ENCODE measurements at places on chromosomes 1 and 21. TPM values are rescaled to one million over a fixed set of nuclear protein-coding genes. Genes with fewer than 3 reads are reported as not detected.

The PDIK1L gene
- total RNA-seq: 11.7 TPM

GRCh38 chr1:48807554-48808260, 31.0 kb upstream of the BEND5 start:
- no peak for DNase-seq

DNA sequence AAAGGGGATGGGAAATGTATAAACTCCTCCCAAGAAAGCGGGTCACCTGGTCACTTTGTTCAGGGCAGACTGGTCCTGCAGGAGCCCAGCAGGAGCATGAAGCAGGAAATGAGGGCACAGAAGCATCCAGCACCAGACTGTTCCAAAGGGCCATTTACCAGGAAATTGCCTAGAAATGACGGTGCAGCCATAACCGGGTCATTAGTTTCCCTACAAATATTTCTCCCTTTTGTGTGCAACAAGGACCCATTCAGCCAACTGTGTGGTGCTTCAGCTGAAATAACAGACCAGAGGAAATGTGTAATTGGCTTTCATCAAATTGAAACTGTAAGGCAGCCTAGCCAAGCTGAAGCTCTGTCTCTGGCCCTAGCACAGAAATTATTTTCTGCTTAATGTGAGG, 7.6 kb upstream of the CTTNBP2NL start:
- DNase-seq: no peak

DNA sequence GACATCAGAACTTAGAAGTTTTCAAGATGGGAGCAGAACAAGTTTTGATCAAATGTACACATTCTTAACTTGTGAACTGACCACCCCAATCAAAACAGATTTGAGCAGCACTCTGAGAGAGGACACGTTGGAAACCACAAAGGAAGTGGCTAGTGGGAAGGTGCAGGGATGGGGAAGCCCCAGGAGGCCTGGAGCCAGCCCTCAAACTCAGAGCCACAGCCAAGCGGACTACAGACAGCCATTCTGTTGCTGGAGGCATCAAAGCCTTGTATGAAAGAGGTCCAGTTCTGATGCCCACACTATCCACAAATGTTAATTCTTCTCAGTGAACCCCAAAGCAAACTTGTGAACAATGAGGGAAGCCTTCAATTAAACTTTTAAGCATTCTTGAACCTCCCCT, 143.6 kb upstream of the RAB4A start:
- DNase-seq: peak; percentile 73

DNA sequence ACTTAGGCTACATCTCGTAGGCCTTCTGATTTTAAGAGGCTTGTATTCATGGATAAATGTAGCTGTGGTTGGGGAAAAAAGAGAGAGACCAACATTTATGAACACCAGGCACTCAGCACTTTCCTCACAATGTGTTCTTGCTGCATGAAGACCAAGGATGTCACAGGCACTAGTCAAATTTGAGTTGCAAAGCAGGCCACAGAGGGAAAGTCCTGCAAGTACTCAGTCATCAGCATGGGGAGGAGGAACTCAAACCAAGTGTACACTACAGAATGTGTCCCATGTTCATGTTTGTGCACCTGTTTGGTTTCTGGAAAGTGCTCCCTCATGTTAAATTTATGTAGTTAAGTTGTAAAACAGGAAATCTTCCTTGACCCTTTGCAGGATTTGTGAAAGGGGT, 8.7 kb upstream of the MAP3K7CL start:
- no peak for DNase-seq

GRCh38 chr1:91584878-91585277, 84.2 kb downstream of the CDC7 start:
- no peak for DNase-seq

GRCh38 chr21:23152130-23152529, 2153.9 kb downstream of the NCAM2 start:
- no peak for DNase-seq

The CLCA1 gene
- not detected for total RNA-seq

The LAD1 gene
- total RNA-seq: not detected

DNA sequence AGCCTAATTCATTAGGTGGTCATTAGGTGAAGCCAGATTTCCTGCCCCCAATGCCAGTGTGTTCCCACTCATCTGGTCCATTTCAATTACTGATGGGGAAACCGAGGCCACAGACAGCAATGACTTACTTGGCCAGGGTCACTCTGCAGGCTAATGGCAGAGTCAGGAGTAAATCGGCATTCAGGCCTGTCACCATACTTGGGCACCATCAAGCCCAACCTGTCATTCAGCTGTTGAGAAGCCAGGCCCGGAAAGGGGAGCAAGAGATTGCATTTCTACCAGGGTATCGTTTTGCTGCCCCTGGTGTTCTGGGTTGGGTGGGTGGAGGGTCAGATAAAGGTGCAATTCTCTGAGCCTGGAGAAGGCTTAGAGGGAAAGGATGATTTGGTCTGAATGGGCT, 8.0 kb upstream of the TMEM61 start:
- no peak for DNase-seq

DNA sequence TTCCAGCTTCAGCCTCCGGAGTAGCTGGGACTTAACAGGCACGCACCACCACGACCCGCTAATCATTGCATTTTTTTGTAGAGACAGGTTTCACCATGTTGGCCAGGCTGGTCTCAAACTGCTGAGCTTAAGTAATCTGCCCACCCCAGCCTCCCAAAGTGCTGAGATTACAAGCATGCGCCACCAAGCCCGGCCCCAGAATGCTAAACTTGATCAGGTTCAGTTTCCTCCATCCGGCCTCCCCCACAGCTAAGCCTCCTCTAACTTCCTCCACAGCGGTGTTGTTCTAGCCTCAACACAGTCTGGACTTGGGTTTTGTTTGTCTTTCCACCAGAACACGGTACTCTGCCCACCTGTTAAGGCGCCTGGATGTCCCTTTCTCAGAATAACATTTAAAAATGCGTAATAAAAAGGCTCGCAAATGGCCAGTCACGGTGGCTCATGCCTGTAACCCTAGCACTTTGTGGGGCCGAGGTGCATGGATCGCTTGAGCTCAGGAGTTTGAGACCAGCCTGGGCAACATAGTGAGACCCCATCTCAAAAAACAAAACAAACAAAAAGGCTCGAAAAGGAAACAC, 2.4 kb downstream of the PARP1 start:
- peak; percentile 50 for DNase-seq

The EDN2 gene
- total RNA-seq: not detected

DNA sequence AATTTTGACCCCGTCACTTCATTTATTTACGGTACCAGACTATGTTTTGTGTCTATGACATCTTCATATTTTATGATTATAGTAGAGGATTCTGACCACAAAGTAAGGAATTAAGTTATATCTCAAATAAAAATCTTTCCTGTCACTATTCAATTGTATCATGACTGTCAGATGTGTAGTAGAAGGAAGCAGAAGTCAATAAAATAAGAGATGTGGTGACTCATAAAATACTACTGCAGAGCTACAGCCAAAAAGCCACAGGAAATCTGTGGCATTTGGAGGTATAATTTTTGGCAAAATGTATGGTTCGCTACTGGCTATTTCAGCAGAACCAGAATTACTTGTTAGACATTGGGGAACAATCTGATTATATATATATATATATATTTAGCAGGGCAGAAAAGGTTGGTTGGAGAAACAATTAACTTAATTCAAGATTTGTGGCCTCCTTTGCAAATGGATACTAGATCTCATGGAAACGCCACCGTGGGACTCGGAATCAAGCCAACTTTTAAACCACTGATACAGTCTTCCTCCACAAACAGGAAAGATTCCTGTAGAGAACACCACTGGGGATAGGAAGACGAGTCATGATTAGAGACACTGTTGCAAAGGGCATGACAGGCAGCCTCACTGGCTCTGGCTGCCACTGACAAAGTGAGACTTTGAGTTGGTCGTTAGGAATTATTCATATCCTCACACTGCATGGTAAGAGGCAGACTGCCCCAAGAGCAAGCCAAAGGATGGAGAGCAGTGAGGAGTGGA, 5.1 kb downstream of the FCRL2 start:
- DNase-seq: no peak

- no peak for DNase-seq
Measured at GRCh38 chr21:40595806-40596205, 251.2 kb downstream of the DSCAM start.

DNA sequence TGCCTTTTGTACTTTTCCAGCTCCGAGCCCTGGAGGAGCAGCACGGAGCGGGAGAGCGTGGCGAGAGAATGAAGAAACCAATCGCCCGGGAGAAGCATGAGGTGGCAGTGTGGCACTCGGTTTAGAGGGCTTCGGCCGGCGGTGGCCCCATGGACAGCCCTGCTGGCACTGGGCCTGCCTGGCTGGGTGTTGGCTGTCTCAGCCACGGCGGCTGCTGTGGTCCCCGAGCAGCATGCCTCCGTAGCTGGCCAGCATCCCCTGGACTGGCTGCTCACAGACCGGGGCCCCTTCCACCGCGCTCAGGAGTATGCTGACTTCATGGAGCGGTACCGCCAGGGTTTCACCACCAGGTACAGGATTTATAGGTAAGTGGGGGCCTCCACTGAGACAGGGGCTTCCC, 59.0 kb downstream of the BRINP2 start:
- DNase-seq: no peak

The TSNAX gene
- total RNA-seq: 38.0 TPM

DNA sequence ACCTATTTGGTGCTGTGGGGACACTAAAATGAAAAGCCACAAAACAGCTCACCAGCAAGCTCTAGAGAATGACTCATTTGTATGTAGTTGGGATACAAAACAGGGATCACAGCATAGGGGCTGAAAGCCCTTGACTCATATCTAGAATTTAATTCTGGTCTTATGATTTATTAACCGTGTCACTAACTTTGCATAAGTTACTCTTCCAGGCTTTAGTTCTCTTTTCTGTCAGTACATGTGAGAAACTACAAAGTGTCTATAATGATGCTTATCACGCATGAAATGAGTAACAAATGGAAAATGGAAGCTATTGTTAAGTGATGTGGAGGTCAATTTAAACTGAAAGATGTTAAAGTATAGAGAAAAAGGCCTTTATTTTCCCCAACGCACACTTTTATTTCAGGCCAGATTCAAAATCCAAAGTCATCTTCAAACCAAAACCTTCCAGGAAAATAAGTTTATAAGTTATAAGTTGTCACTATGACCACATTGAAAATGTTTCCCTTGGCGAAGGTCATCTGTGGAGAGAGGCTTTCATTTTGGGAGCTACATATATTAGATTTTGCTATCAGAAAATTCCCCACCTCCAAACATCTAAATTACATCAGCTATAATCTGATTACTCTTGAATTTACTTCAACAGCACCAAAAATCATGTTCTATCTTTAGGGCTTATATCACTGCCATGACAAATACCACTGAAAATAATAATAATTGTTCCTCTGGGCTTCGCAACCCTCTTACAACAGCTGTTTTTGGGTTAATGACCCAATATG, 430.5 kb downstream of the MRPL39 start:
- DNase-seq: no peak

GRCh38 chr1:178579562-178579961, 66.7 kb downstream of the TEX35 start:
- no peak for DNase-seq

The DCST2 gene
- total RNA-seq: 0.36 TPM

DNA sequence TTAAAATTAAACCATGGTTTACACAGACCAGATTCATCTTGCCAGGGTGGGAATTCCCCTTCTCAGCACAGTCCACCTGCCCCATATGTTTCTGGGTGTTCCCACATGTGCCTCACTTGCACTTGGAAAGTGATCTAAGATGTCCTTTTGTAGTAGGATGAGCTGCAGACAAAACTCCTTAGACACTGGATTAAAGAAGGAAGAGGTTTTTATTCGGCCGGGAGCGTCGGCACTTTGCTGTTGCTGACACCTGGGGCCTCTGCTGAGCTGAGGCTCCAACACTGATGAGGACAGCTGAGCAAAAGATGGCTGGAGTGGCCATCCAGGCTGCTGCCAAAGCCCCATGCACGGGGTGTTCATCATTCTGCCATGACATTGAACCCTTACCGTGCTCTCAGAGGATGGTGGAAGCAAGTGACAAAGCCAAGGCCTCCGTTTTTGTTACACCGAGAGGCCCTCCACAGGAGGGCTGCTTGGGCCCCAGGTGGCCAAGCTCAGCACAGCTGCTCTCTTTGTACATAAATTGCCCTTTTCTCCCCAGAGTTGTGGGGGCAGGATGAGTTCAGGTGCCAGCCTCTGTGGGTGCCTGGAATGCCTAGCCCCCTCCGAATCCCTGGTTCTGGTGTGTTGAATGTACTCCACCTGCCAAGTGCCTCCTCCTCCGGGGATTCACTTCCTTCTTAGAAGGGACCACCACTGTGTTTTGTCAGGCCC, 7.3 kb upstream of the ACOT11 start:
- DNase-seq: no peak

DNA sequence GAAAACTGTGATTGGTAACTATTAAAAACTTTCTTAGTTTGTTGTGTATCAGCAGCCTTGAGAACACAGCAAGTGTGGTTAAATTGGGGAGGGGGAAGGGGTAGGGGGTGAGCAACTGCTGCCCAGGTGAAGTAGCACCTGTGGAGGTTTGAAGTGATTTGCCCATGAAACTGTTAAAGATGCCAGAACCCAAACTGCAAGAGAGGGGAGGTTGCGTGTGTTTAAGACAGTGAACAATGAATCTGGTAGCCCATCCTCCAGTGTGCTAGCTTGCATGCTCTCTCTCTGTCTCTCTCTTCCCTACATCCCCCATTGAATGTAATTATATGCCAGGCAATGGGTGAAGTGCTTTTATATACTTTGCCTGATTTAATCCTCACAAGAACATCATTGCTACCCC, 154.7 kb downstream of the RUNX1 start:
- DNase-seq: no peak

The HUNK gene
- 0.20 TPM for total RNA-seq

The ALDH4A1 gene
- 4.3 TPM for total RNA-seq

GRCh38 chr21:45447821-45448220, 42.9 kb downstream of the COL18A1 start:
- DNase-seq: no peak

GRCh38 chr21:34243562-34243961, 120.2 kb upstream of the KCNE2 start:
- peak; percentile 34 for DNase-seq

- peak; percentile 41 for DNase-seq
Measured at GRCh38 chr1:54404939-54405897, 976 bp downstream of the SSBP3 start.

- peak; percentile 93 for DNase-seq
Measured at GRCh38 chr1:207499573-207499972, 3.6 kb downstream of the CR1 start.

GRCh38 chr1:202221911-202222909, 28.6 kb downstream of the LGR6 start:
- DNase-seq: no peak

GRCh38 chr1:206842854-206843253, 22.6 kb upstream of the IL20 start:
- no peak for DNase-seq
